ENCODE measurements at places on chromosomes 12 and 14.

DNA sequence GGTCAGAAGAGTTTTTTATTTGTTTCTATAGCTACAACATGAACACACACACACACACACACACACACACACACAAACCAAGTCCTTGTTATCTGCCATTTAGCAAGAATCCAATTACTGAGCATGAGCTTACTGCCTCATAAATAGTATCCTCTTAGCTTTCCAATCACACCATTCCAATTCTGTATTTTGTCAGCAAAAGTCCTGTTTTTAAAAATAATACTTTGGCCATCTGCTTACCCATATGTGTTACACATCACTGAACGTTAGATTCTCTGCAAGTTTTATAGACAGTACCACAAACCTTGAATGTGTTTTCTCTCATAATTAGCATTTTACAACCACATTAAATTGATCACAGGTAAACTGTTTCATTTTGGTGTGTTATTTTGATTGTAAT lies 1905.4 kb upstream of the FLRT2 start:
- DNase-seq: no peak

DNA sequence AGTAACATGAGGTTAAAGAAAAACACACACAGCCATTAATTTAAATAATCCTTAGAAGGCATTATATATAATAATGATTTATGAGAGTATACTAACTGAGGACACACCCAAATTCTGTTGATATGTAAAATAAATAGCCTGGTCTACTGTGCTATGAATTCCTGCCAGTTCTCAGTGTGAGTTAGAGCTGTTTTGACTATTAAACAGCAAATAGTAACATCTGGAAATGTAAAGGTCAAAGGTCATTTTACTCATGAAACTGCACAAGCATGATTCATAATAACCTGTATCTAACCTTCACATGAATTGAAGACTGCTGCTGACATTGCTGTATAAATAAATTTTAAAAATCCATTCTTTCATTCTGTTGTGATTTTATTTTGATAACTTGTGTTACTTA lies 966.7 kb downstream of the SLC6A15 start:
- DNase-seq: no peak

GRCh38 chr12:8594072-8594471 lies 18.6 kb downstream of the AICDA start:
- no peak for DNase-seq

DNA sequence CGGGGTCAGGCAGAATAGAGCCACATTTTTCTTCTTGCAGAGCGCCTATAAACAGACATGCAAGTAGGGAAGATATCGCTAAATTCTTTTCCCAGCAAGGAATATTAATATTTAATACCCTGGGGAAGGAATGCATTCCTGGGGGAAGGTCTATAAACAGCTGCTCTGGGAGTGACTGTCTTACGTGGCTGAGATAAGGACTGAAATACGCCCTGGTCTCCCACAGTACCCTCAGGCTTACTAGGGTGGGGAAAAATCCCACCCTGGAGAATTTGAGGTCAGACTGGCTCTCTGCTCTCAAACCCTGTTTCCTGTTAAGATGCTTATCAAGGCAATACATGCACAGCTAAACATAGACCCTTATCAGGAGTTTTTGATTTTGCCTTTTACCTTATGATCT lies 262.3 kb downstream of the CEP128 start:
- no peak for DNase-seq

GRCh38 chr14:52834440-52834842 lies 43.0 kb upstream of the GNPNAT1 start:
- no peak for DNase-seq

GRCh38 chr14:90782892-90783291 lies 33.3 kb downstream of the TTC7B start:
- DNase-seq: no peak

- DNase-seq: no peak
These were observed 178.0 kb downstream of the RPAP3 start for GRCh38 chr12:47527816-47528215.

DNA sequence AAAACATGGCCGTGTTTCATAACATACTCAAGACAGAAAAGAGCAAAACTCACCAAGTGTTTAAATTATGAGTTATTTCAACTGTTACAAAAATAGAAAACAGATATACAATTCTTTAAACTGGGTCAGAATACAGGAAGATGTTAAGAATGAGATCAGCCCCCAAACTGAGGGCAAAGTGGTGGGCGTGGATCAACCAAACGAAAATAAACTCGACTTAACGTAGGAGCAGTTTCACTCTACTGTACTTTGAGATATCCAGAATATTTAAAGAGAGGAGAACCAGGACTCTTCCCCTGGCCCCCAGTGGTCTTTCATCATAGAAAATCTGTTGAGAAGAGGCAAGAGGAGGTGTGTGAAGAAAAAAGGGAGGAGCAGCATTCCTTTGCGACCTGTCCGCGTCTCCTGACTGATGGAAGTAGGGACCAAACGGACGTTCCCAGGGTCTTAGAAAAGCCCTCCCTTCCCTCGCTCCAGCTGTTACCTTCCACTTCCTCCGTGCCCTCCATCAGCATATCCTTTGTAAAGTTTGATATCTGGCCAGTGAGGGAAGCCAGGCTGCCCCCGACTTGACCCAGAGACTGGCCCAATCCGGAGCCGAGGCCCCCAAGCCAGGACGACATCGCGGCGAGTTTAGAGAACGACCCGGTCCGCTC lies 668 bp downstream of the TRIP11 start:
- DNase-seq: no peak

GRCh38 chr12:29032446-29032845 lies 116.6 kb upstream of the FAR2 start:
- DNase-seq: no peak

GRCh38 chr14:29716150-29716549 lies 211.5 kb downstream of the PRKD1 start:
- DNase-seq: no peak

- DNase-seq: no peak
These were observed 2.2 kb downstream of the FRMD6 start for GRCh38 chr14:51653775-51654532.

DNA sequence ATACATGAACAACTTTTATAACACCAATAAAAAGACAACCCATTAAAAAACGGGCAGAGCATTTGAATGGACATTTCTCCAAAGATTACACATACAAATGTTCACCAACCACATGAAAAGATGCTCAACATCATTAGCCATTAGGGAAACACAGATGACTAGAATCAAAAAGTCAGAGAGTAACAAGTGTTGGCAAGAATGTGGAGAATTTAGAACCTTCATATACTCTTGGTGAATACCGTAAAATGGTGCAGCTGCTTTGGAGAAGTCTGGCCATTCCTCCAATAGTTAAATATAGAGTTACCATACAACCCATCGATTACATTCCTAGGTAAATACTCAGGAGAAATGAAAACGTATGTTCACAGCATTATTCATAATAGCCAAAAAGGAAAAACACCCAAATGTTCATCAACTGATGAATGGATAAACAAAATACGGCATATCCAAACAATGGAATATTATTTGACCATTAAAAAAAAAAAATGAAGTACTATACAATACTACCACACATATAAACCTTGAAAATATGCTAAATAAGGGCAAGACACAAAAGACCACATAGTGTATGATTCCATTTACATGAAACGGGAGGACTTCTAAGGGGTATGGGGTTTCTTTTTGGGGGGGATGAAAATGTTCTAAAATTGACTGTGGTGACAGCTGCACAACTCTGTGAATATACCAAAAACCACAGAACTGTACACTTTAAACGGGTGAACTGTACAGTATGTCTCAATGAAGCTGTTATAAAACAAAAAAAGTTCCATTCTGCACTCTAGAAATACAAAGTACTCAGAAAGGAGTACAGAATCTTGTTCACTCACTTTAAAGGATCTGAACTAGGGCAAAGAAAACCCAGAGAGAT lies 3.2 kb downstream of the CORO1C start:
- no peak for DNase-seq

- no peak for DNase-seq
These were observed 84.7 kb upstream of the FRMD6 start for GRCh38 chr14:51566831-51567582.

GRCh38 chr12:39003541-39004155 lies 98.3 kb upstream of the CPNE8 start:
- DNase-seq: no peak

DNA sequence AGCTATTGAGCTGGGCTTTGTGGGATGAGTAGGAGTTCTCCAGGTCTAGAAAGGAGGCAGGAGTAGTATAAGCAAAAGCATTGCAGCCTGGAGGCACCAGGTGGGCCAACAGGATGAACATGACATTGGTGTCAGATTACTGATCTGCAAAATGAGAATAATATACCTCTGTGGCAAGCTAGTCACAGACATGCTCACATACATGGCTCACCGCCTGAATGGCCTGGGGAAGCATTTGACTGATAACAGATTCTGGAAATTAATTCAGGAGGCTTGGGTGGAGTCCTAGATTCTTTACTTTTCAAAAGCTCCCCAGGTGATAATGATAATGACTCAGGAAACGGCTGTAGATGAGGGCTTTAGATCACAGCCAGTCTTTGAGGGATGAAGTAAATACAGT lies 709 bp downstream of the TCL1B start:
- no peak for DNase-seq

GRCh38 chr14:99907761-99908652 lies 114.8 kb downstream of the EML1 start:
- DNase-seq: no peak

- no peak for DNase-seq
These were observed 323.3 kb upstream of the RTL1 start for GRCh38 chr14:101226603-101227425.

DNA sequence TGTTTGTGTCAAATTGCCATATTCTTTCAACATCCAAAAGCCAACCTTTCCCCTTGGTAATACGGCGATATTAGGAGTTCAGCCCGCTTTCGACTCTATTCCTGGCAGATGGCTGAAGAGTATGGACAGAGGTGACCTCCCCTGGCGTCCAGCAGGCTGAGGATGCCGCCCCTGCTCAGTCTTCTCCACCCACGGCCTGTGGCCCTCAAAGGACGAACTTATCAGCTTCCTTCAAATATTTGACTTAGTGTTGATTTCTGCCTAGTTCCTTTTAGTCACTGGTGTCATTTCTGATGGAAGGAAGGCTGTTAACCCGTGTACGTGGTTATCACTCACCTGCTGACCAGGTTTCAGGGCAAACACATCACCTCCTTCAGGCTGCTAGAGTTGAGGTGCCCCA lies 65.0 kb downstream of the TESC start:
- no peak for DNase-seq

Measured in cortex of kidney (tissue), 1 donor.